ENCODE measurements at places on chromosomes 2 and 18.
A peak's percentile ranks its signal among the peaks of the same experiment; 100 is the strongest.

GRCh38 chr18:34583895-34584294, 126.2 kb upstream of the DTNA start:
- no peak for DNase-seq

GRCh38 chr18:36101943-36102342, 27.2 kb downstream of the SLC39A6 start:
- DNase-seq: no peak

DNA sequence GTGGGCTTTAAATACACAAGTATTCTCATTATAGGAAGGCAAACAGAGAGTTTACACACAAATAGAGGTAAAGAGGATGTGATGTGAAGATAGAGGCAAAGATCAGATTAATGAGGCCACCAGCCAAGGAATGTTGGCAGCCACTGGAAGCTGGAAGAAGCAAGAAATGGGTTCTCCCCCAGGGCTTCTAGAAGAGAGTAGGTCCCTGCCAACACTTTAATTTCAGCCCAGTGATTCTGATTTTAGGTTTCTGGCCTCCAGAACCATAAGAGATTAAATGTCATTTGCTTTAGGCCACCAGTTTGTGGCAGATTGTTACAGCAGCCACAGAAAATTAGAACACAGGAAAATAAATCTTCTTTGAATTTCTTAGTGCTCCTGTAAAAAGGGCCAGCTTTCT, 916.7 kb downstream of the CPS1 start:
- DNase-seq: no peak

- no peak for DNase-seq
These were observed 158.8 kb downstream of the CCDC102B start for GRCh38 chr18:68956650-68957049.

- DNase-seq: no peak
These were observed 139.1 kb downstream of the DNAH7 start for GRCh38 chr2:195929531-195929930.

- DNase-seq: no peak
These were observed 274.1 kb downstream of the ALPK2 start for GRCh38 chr18:58354791-58355190.

GRCh38 chr2:20589975-20590703, 60.8 kb downstream of the HS1BP3 start:
- DNase-seq: no peak

- DNase-seq: no peak
These were observed 137.1 kb downstream of the RPIA start for GRCh38 chr2:88828397-88829137.

DNA sequence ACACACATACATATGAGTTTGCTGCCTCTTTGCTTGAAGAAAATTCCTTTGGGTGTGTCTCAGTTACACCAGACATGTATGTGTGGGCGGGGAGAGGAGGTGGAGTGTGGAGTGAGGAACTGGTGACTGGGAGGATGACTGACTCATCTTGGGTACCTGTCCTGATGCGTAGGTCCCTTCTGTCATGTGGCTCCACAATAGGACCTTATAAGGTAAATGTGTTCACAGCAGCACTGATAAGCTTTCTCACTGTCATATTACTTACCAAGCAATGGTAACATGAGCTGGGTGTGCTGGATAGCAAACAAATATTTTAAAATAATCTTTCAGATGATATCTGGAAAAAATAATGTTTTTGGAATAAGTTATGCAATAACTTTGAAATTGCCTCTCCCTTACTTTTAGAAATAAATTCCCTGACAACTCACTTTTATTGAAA, 45.1 kb downstream of the SLC9A2 start:
- no peak for DNase-seq

- DNase-seq: no peak
These were observed 44.8 kb downstream of the CAB39 start for GRCh38 chr2:230757476-230757875.

DNA sequence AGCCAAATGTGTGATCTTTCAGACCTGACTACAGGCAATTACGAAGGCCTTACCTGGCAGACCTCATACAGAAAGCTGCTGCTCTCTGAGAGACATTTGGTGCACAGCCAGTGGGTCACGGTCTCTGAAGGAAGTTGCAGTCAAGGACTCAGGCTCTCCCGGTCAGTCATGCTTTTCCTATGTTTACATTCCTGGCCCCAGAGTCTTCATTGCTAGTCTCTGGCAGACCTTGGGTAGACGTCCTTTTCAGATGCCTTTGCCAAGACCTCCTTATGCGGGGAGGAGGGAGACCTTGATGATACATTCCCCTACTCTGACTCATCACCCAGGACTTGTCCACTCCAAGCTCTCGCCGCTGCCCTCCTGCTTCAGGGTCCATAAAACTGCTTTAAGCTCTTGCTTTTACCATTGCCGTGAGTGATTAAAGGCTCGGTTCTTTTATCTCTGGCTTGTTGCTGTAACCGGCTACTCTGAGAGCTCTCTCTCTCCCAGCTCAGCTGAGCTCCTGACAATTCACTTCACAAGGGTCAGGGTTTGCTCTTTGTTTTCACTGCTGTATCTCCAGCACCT, 62.0 kb upstream of the SLC35F5 start:
- no peak for DNase-seq

DNA sequence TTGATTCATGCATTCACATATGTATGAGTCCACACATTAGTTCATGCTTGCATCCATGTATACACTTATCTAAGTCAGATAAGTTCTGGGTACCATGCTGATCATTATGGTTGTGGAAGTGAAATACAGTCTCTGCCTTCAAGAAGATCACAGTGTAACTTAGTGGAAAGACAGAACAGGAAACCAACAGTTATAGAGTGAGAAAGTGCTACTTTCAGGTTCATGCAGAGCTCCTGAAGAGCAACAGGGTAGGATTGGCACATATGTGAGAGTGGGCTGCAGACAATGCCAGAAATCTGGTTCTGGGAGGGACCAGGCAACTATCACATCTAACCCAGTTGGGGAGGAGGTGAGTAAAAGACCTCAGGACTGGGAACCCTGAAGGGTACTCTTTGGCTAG, 35.4 kb upstream of the PGAP1 start:
- no peak for DNase-seq

DNA sequence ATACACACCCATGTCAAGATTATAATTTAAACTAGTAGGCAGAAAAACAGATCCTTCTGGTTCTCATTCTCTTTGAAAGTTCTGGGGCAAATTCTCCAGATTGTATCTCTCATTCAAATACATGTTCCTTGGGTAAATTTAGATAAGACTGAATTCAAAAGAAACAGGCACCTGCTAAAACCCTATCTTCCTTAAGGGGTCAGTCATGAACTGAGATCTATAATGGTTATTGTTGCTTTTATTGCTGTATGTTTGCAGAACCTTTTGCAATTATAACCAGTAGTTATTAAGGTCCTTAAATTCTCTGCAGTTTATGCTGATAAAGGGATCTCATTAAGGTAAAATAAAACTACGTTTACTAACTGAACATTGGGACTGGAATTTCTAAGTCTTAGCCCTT, 83.5 kb downstream of the MYO5B start:
- DNase-seq: no peak

GRCh38 chr18:74654638-74655037, 57.0 kb downstream of the ZNF407 start:
- no peak for DNase-seq

- no peak for DNase-seq
These were observed 51.3 kb downstream of the FAM161A start for GRCh38 chr2:61802548-61802947.

GRCh38 chr2:157190151-157190550, 67.4 kb upstream of the GALNT5 start:
- no peak for DNase-seq

DNA sequence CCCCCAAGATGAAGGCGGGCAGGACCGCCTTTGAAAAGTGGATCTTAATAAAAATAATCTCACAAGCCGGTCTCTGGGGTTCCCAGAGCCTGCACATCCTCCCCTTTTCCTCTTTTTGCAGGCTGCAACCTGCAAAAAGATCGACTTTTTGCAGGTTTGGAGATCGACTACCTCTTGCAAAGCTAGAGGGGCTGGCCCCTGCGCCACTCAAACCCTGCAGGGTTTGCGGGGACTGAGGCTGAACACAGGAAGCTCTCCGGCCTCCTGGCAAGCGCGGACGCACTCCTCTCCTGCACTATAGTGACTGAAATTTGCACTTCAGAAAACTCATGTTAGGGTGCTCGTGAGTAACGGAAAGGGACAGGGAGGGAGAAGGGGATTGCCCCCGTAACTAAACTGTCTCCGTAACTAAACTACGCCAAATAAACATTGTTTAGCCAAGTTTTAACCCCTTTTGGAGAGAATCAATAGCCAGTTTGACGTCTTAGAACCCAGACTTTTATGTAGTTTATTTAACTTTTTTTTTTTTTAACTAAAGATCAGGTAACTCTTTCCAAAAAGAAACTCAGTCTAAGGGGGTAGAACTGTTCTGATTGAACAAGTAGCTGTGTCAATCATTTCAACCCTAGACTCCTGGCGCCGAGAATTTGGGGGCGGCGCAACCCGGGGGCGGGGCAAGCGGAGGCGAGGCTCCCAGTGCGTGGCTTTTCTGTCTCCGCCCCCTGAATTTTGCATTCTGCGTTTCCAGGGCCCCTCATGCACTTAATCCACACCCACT, 2.5 kb downstream of the IGFBP5 start:
- DNase-seq: peak; percentile 27

DNA sequence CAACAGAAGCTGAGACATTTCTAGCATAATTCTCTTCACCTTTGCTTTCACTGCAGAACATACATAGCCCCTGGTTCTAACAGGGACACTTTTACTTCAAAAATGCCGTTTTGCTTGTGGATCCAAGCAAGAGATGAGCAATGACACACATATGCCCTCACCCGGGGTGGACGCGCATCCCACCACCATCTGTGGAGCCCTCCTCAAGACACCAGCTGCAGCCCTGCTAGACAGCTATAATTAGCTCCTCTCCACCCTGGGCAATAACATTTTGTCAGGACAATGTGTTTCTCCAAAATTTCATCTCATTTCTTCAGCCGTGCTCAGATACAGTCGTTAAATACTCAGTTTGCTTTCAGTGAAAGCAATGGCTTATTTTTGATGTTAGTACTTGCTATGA, 368.7 kb upstream of the RAB6C start:
- no peak for DNase-seq

DNA sequence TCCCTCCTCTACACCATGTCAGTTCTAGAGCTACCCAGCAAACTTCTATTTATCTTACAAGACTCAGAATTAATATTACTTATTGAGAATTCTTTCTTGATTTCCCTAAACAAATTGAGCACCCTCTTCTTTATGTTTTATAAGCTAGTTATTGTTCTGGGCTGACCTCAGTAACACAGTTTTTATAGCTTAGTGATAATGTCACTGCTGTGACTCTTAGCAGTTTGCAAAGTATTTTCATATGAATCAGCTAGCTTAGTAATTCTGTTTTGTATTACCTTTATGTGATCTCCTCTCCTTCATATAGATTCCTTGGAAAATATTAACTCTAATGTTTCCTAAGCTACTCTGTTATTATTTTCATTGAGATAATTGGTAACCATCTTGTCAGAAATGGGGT, 114.9 kb downstream of the PMS1 start:
- DNase-seq: no peak

All from stimulated activated CD8-positive, alpha-beta memory T cell treated with anti-CD3 and anti-CD28 coated beads, Interleukin-4, amount 100 ng/mL, for 1 hour (primary cell).